ENCODE measurements at places on chromosomes 13 and 19.
A peak's percentile ranks its signal among the peaks of the same experiment; 100 is the strongest.

DNA sequence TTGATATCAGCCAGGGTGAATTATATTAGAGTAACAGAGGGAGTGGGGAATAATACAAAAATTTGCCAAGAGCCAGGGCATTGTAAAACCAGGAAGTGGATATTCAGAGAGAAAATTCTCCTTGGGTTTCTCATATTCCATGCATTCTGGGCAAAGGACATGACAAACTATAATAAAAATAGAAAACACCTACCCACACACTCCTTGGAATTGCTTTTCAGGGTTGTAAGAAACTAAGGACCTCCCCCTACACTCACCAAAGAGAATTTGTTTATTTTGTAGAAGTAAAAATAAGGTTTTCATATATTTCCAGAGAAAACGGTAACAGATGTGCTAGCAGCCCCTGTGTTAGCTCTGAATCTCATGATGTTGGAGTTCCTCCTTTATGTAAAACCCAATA lies 649.6 kb downstream of the SLITRK1 start:
- no peak for DNase-seq

DNA sequence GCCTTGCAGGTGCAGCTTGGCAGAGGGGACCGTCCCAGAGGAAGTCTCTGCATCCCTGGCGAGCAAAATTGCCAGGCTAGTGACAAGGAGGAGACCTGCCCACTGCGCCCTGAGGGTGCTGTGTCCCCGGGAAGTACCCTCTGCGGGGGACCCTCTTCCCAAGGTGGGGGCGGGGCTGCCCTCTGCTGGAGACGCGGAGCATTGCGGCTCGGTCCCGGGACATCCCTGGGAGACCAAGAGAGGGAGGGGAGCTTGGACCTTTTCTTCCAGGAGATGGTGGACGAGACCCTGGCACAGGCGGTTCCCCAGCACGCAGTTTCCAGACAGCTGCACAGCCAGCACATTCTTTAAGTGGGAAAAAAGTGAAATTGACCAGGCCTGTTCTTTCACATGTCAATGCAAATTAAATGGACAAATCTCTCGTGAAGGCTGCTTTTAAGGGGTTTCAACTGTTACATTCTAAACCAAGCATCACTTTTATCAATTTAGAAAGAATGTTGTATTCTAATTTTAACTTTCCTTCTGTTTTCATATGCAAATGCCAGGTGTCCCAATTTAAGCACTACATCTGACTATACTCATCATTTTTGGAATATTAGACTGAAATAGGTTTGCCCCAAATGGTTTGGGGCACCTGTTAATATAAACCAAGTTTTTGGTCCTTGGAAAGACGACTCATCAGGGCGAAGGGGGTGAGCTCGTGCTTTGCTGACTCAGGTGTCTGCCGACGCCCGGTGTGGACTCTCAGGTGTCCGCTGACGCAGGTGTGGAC lies 60.7 kb downstream of the MCF2L start:
- no peak for DNase-seq

DNA sequence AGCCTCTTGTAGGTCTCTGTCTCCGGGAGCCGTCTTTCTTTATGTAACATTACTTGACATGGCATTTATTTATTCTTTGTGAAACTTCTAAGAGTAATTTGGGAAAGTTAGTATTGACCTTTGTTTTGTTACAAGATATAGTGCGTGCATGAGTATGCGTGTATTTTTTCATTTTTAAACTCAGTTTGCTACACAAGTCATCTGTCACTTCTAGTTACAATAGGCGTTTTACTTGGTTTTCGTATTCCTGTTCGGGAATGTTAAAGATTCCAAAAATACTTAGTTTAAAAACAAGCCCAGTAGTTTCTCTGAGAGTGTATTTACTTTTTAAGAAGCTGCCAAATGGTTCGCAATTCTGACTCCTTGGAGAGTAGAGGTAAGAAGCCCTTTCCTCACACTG lies 3.2 kb downstream of the PDS5B start:
- DNase-seq = no peak

GRCh38 chr13:51557875-51558612 lies 26.2 kb upstream of the WDFY2 start:
- peak; percentile 71 for DNase-seq

GRCh38 chr13:73421310-73421912 lies 362.6 kb downstream of the KLF5 start:
- DNase-seq = no peak

Data from AML-193 (cell line).